ENCODE measurements at places on chromosomes 7 and 10.

GRCh38 chr10:119025336-119025735 lies 4.2 kb upstream of the NANOS1 start:
- peak; percentile 78 for DNase-seq

DNA sequence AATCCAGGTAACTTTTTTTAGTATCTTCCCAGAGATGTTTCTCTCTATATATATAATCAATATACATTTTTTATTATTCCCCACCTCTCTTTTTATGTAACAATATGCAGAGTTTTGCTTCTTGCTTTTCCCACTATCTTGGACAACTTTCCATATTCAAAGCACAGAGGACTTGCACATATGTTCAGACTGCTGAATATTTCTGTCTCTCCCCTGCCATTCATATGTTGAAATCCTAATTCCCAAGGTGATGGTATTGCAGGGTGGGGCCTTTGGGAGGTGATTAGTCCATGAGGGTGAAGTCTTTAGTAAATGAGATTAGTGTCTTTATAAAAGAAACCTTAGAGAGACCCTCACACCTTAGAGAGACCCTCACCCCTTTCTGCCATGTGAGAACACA lies 72.8 kb downstream of the CFTR start:
- DNase-seq = no peak

- peak; percentile 98 for DNase-seq
Measured at GRCh38 chr10:121942749-121943416, 15.1 kb upstream of the ATE1 start.

DNA sequence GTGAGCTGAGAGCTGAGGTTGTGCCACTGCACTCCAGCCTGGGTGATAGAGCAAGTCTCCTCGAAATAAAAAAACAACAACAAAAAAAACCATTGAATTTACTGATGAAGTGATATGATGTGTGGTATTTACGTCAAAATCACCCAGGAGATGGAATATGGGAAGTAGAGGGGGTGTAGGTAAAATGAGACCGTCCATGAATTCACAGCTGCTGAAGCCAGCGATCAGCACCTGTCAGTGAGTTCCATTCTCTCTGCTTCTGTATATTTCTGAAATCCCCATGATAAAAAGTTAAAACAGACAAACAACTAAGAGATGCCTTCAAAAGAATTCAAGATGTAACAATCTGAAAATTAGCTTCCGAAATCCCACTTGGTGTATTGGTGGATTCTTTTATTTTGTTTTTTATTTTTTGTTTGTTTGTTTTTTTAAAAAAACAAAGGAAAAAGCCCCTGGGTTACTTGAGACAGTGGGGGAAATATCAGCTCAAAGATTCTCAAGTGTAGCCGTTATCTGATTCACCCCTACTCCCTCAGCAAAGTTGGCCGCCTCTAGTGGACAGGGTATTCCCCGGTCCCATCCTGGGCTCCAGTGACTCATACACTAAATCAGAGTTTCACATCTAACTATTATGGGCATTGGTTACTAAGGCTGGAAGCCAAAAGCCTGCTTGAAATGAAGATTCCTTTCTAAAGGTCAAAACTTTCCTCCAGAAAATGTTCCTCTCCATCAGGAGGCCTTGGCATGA lies 76.4 kb downstream of the MAP3K8 start:
- peak; percentile 80 for DNase-seq

DNA sequence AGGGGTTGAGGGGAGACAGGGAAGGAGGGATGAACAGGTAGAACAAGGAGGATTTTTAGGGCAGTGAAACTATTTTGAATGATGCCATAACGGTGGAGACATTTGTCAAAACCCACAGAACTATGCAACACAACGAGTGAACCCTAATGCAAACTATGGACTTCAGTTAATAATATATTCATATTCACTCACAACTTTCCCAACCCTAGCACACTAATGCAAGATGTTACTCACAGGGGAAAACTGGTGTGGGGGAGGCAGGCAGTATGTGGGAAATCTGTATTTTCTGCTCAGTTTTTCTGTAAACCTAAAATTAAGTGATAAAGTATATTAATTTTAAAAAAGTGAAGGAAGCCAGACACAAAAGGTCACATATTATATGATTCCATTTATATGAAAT lies 17.3 kb downstream of the GNA12 start:
- peak; percentile 44 for DNase-seq

DNA sequence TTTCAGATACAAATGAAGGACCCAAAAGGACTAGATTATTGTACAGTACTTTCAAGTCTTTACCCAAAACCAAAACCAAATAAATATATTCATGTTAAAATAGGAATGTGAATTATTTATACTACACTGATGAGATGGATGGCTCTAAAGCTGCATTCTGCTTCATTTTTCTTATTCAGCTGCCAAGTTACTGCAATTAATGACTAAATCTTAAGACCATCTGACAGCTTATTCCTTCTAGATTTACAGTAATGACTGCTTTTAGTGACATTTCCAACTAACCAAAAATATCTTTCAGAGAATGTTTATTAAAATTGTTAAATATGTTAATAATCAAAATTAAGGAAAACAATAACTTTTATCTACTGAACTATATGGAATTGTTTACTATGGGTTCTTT lies 20.9 kb downstream of the ENKUR start:
- DNase-seq = no peak

- DNase-seq = peak; percentile 89
Measured at GRCh38 chr10:122495406-122496340, 34.3 kb downstream of the HTRA1 start.

GRCh38 chr10:129891806-129892205 lies 72.3 kb downstream of the EBF3 start:
- no peak for DNase-seq

GRCh38 chr10:123109466-123109865 lies 26.3 kb upstream of the HMX3 start:
- DNase-seq = no peak

DNA sequence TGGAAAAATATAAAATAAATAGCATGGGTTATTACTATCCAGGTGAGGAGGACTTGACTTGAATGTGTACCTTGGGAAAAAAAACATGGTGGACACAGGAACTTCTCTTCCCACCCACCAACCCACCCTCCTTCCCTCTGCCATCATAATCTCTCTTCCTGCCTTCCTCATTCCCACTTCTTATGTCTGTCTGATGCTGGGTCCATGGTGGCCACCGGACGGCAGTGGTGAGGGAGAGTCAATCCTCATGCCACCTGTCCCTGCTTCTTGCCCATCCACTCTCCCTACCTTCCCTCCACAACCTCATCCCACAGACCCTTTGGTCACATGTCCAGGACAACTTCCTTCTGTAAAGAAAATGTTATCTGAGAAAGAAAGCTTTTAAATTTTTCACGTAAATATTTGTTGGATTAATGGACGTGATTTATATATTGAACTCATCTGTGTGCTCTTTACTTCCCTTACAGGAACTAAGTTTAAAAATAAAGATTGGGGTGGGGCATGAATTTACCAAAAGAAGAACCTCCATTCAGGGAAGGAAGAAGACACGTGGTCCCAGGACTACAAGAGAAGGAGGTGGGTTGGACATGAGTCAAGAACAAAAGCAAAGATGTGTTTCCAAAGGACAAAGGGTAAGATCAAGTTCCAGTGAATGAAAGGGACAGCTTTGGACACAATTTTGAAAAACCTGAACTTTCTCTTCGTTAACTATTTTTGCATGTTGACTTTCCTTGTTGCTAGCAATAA lies 104.5 kb downstream of the PIP4K2A start:
- no peak for DNase-seq

- peak; percentile 58 for DNase-seq
Measured at GRCh38 chr10:71243756-71244395, 31.5 kb downstream of the UNC5B start.

DNA sequence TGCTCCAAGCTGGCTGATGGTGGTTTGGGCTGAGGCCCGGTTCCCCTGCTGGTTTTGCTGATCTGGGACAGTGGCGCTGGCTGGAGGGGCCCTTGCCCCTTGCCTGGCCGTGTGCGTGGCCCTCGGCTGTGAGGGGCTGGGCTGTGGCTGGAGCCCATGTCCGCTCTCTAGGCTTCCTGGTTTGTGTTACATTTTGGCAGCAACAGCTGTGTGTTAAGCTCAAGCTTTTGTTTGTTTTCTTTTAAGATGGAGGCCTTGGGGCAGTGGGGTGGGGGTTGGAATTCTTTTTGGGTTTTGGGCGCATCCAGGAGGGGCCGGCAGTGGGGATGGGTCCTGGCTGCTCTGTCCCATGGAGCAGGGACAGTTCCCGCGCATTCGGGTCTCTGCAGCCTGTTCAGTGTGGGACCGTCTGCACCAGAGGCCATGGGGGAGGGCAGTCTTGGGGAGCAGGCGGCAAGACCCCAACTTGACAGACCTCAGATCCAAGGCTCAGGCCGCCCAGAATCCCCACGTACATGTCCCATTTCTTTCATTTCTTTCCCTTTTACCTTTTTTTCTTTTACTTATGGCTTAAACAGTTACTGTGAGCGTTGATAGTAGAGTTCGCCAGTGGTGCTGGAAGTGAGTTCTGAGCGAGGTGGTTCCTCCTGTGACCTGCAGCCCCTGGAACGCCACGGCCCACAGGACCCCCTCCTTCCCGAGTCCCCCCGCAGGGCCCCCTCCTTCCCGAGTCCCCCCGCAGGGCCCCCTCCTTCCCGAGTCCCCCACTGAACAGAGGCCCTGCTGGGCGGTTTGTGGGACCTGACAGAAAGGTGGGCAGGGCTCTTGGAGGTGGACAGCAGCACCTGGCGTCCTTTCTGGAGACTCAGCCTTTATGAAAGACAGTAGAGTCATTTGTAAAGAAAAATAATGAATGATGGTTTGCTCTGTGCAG lies 75.3 kb downstream of the INPP5A start:
- no peak for DNase-seq

DNA sequence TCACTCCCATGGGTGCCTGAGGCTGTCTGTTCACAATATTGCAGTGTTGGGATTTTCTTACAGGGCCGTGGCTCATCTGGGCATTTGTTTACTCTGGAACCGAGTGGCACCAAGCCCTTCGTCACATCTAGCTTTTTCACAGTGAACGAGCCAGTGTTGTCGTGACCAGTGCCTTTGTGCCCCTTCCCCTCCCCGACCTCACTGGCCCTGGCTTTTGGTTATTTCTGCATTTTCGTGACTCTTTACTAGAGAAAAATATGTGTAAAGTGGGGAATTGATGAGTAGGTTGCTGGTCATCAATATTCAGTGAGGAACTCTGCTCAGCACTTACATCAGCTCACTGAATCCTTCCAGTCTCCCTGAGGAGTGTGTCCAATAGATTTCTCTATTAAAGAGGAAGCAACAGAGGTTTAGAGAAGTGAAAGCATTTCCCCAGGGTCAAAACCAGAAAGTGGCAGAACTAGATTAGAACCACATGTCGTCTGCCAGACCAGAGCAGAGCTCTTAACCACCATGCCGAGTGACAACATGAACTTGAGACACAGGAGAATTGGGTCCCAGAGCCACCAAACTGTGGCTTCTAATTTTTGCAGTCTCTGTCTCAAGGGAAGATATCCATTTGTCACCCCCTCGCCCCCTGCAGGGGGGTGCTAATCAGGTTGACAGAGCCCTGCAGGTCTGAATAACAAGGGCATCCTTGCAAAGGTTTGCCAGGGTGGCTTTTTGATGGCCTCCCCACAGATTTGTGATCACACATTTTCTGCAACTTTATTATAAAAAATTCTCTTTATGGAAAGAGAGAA lies 125.3 kb downstream of the CHN2 start:
- DNase-seq = no peak

GRCh38 chr10:79079054-79079397 lies 10.3 kb downstream of the ZMIZ1 start:
- no peak for DNase-seq

- DNase-seq = no peak
Measured at GRCh38 chr10:132648072-132648850, 110.7 kb downstream of the INPP5A start.

DNA sequence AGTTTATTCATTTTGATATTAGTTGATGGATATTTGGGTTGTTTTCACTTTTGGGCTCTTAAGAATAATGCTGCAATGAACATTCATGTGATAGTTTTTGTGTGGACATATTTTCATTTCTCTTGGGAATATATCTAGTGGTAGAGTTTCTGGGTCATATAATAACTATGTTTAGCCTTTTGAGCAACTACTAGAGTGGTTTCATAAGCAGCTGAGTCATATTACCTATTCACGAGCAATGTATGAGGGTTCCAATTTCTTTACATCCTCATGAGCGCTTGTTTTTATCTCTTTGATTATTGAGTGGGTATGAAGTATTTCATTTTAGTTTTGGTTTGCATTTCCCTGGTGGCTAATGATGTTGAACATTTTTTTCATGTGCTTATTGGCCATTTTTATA lies 182.6 kb downstream of the PON1 start:
- DNase-seq = peak; percentile 62

GRCh38 chr7:148699782-148700629 lies 1.3 kb downstream of the CUL1 start:
- DNase-seq = peak; percentile 48

DNA sequence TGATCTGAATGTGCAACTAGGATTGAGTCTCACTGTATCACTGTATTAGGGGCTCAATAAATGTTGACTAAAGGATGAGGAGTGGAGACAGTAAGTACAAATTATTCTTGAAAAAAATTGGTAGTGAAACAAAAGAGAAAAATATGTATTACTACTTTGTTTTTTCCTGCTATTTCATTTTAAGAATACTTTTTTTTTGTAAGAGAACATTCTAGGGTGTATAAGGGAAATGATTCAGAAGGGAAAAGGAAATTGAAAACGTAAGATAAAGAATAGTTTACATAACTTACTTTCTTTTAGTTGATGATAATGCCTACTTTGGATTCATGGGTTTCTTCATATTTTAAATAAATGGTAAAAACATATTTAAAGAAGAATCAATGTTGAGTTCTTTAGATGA lies 9.6 kb downstream of the CAPZA2 start:
- DNase-seq = no peak

DNA sequence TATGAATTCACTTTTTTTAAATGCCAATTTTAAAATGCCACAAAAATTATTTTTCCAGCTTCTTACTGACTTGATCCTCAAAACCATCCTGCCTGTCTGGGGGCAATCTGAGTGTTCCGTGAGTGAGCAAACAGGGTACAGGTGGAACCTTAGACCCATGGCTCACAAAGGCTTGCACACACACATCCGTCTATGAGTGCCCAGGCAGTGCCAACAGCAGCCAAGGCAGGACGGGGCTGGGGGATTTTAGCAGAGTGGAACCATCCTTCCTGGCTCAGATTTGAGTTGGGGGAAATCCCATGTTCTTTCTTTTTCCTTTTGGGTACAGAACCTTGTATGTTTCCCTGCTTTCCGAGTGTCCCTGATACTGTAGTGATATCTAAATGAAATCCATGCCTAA lies 377.7 kb upstream of the MGMT start:
- DNase-seq = no peak

All from fibroblast of mammary gland (primary cell).